IMR-90 (cell line): ENCODE measurements at places on chromosomes 1 and 21.

DNA sequence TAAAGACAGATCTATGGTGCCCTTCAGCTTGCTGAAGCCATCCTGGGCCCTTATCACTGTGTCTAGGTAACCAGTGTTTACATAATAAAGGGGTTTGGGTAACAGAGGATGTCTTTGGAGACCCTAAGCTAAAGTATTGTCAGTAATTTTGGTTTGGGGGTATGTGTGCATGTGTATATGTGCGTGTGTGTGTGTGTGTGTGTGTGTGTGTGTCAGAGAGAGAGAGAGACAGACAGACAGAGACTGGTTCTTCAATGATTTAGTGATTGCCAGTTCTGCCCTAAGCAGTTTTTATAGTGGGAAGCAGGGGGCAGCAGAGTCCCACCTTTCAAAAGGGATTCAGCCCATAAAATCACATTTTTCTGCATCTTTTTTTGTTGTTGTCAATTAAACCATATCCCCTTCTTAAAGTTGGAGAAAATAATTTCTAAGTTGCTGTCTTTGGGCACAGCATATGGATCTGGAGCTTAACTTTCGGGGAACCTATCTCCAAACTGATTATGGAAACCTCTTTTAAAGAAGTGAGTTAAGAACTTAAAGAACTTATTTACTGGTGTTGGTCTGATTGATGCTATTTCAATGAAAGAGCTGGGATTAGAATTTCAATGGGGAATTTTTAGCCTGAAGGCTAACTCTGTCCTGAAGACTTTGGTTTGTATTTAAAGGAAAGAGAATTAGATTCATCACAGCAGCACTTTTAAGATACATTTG, 51.1 kb downstream of the ZNF326 start:
- peaks cover 10% of the 10 kb centered on the region for H3K27me3 ChIP-seq
- H3K36me3 ChIP-seq, result no peaks in the 10 kb centered on the region
- no peak overlapping the region for H3K4me3 ChIP-seq

- no peaks in the 10 kb centered on the region for H3K27me3 ChIP-seq
- H3K4me1 ChIP-seq, result no peaks in the 10 kb centered on the region
These were observed 1609.8 kb downstream of the AMY1C start for GRCh38 chr1:105359457-105359856.

- H3K4me3 ChIP-seq, result no peak overlapping the region
- DNase-seq, result no peak
- H3K27ac ChIP-seq, result no peak overlapping the region
- H3K4me1 ChIP-seq, result no peaks in the 10 kb centered on the region
- H3K27me3 ChIP-seq, result no peaks in the 10 kb centered on the region
These were observed 36.0 kb downstream of the KAZN start for GRCh38 chr1:14634486-14634885.

- H3K27me3 ChIP-seq, result no peaks in the 10 kb centered on the region
- no peak overlapping the region for H3K27ac ChIP-seq
- no peaks in the 10 kb centered on the region for H3K36me3 ChIP-seq
- H3K4me1 ChIP-seq, result no peaks in the 10 kb centered on the region
These were observed 767.7 kb upstream of the ADGRL2 start for GRCh38 chr1:81032973-81033425.

DNA sequence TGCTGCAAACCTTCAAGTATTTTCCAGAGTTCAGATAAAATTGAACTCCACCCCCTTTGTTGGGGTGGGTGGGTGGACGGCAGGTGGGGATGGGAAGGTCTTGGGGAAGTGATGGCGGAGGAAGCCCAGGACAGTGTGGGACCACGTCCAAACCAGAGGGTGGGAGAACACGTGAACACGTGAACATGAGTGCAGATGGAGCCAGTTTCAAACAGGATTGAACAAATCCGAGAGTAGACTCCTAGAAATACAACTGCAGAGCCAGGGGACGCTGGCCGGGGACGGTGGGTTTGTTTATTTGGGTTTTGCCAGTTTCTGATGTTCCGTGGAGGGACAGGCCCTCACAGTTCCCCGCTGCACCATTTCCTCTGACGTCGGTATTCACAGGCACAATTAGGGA, 2.9 kb downstream of the KRTAP10-2 start:
- no peaks in the 10 kb centered on the region for H3K36me3 ChIP-seq
- no peak overlapping the region for H3K4me3 ChIP-seq
- no peak overlapping the region for H3K27ac ChIP-seq
- DNase-seq, result no peak
- no peaks in the 10 kb centered on the region for H3K4me1 ChIP-seq

- no peak for DNase-seq
- H3K4me3 ChIP-seq, result no peak overlapping the region
- no peaks in the 10 kb centered on the region for H3K4me1 ChIP-seq
- H3K27ac ChIP-seq, result no peak overlapping the region
- H3K27me3 ChIP-seq, result no peaks in the 10 kb centered on the region; the same call in 1 of the 2 replicates
These were observed 548.2 kb downstream of the PTPRU start for GRCh38 chr1:29784276-29785136.

GRCh38 chr1:156480411-156481192, 20.0 kb downstream of the MEF2D start:
- peak; percentile 50 for DNase-seq
- H3K4me1 ChIP-seq, result peaks cover 33% of the 10 kb centered on the region
- no peak overlapping the region for H3K27ac ChIP-seq

DNA sequence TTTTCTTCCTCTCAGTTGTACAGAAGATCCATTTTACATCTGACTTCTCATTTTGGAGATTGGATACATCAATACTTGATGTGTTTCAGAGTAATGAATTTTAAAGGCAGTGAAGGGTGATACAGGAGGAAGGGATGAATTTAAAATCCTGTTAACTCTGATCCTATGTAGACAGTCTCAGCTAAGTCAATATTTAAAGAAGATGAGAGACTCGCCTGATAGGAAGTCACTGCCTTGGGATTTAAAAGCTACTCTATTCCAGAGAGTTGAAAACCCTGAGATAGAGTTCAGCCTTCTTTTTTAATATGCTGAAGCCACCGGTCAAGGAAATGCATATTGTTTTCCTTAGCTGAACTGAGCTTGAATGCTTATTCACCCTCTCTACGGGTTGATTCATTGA, 42.7 kb downstream of the HUNK start:
- H3K4me3 ChIP-seq, result no peak overlapping the region
- H3K27ac ChIP-seq, result no peak overlapping the region
- H3K27me3 ChIP-seq, result no peaks in the 10 kb centered on the region
- H3K36me3 ChIP-seq, result no peaks in the 10 kb centered on the region

DNA sequence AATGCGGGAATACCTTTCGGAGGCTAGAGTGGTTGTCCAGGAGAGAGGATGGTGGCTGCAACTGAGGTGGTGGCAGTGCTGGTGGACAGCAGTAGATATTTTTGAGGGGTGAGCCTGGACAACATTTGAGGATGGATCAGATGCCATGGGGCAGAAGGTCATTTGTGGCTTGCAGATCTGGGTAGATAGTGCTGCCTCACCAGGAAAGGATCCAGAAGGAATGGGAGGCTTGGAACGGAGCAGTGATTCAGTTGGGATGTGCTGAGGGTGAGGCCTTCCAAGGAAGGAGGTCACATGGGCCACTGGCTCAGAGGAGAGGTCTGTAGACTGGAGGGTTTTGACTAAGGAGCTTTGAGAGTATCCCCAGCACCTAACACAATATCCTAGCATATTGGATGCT, 110.8 kb upstream of the KAZN start:
- no peak overlapping the region for H3K4me3 ChIP-seq
- no peak for DNase-seq
- H3K36me3 ChIP-seq, result no peaks in the 10 kb centered on the region
- no peaks in the 10 kb centered on the region for H3K27me3 ChIP-seq
